Large intestine (tissue), 12 donors: ENCODE measurements at places on chromosomes 16 and 17. TPM values are rescaled to one million over a fixed set of nuclear protein-coding genes. Genes with fewer than 3 reads are reported as not detected.

The NUP93 gene
- polyA plus RNA-seq = 40.4 TPM

DNA sequence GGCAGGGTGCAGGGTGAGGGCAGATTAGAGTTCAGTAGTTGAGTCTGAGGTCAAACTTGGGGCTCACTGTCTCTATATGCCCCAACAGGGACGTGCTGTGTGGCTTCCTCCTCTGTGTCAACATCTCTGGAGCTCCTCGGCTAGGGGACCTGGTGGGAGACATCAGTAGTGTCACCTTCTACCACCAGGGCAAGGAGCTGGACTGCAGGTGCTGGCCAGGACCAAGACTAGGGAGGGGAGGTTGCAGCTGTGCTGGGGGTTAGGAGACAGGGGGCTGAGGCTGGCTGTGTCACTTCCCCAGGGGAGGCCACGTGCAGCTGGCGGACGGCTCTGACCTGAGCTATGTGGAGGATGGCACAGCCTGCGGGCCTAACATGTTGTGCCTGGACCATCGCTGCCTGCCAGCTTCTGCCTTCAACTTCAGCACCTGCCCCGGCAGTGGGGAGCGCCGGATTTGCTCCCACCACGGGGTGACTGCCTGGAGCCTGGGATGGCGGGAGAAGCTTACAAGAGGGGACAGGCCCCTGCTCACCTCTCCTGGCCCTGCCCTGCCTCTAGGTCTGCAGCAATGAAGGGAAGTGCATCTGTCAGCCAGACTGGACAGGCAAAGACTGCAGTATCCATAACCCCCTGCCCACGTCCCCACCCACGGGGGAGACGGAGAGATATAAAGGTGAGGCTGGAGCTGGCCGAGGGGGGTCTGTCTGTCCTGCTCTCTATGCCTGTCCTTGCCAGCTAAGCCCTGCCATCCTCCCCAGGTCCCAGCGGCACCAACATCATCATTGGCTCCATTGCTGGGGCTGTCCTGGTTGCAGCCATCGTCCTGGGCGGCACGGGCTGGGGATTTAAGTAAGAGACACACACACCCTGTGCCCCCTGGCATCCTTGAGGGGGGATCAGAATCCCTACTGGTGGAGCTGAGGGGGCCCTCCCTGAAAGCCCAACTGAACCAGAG, 18.9 kb downstream of the ADAM11 start:
- peaks cover 15% of the 10 kb centered on the region for H3K27me3 ChIP-seq
- no peak for DNase-seq
- no peak overlapping the region for H3K4me3 ChIP-seq
- no peak overlapping the region for H3K27ac ChIP-seq

GRCh38 chr16:228151-228851, 948 bp downstream of the LUC7L start:
- H3K4me1 ChIP-seq = peaks cover 12% of the 10 kb centered on the region
- H3K4me3 ChIP-seq = peak overlapping the region; percentile 98
- DNase-seq = no peak
- no peaks in the 10 kb centered on the region for H3K27me3 ChIP-seq

GRCh38 chr16:84754353-84754856, 54.6 kb downstream of the USP10 start:
- H3K36me3 ChIP-seq = peaks cover 5% of the 10 kb centered on the region
- H3K27ac ChIP-seq = peak overlapping the region; percentile 9
- peak; percentile 77 for DNase-seq

- H3K27me3 ChIP-seq = no peaks in the 10 kb centered on the region
- peak overlapping the region; percentile 100 for H3K27ac ChIP-seq
- H3K4me3 ChIP-seq = peak overlapping the region; percentile 23
- no peak for DNase-seq
- H3K36me3 ChIP-seq = peaks cover 9% of the 10 kb centered on the region
Observed at GRCh38 chr17:77320044-77320440, 179.3 kb downstream of the SEC14L1 start.

DNA sequence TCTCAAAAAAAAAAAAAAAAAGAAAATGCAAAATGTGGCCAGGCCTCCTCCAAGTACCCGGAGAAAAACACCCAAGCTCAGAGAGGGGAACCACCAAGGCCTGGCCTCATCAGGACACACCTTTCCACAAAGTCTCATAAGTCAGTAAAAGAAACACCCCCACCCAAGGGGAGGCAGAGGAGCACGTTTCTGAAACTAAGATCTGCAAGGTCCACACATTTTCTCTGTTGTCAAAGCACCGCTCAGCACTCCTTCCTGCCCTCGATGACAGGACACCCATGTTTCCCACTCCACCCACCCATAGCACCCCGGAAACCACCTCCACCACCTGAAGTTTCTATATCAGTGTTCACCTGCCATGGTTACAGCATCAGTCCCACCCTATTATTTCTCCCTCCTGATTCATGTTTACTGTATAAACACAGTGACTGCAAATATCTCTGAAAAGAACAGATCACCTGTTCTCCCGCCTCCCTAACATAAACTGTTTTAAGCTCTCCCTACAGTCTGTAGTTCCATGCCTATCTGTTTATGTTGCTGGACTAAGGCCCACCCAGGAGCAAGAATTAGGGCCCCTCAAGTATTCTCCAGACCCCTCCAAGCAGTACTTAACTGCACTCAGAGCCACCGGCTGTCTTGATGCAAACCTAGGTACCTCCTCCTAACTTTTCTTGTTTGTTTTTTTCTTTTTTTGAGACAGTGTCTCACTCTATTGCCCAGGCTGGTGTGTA, 2.0 kb downstream of the CORO7 start:
- DNase-seq = peak; percentile 49
- H3K27ac ChIP-seq = no peak overlapping the region
- no peaks in the 10 kb centered on the region for H3K27me3 ChIP-seq
- H3K36me3 ChIP-seq = peaks cover 26% of the 10 kb centered on the region
- H3K4me1 ChIP-seq = peaks cover 17% of the 10 kb centered on the region

- no peak for DNase-seq
- peaks cover 12% of the 10 kb centered on the region for H3K27me3 ChIP-seq
- no peaks in the 10 kb centered on the region for H3K4me1 ChIP-seq
- no peak overlapping the region for H3K27ac ChIP-seq
Observed at GRCh38 chr17:6374761-6375312, 60.1 kb downstream of the AIPL1 start.
